ENCODE measurements at places on chromosomes 1 and 21.

GRCh38 chr1:17606826-17607440, 67.4 kb downstream of the ARHGEF10L start:
- DNase-seq: peak; percentile 55

DNA sequence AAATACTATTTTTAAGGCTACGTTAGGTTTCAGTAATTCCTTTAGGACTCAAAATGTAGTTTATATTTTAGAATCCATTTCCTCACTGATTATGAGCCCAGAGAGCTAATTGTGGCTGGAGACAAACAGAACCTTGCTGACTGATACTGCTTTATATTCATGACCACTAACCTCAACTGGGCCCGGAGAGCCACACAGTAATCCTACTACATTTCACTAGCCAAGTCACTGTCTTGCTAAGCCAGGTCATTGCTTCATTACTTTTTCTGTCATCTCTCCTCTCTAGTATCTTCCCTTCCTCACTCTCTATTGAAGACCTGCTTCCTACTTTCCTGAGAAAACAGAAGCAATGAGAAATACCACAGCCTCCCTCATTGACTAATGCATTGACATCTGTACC, 24.7 kb downstream of the IL23R start:
- DNase-seq: no peak

- no peak for DNase-seq
Observed at GRCh38 chr1:175191659-175192058, 917 bp downstream of the KIAA0040 start.

DNA sequence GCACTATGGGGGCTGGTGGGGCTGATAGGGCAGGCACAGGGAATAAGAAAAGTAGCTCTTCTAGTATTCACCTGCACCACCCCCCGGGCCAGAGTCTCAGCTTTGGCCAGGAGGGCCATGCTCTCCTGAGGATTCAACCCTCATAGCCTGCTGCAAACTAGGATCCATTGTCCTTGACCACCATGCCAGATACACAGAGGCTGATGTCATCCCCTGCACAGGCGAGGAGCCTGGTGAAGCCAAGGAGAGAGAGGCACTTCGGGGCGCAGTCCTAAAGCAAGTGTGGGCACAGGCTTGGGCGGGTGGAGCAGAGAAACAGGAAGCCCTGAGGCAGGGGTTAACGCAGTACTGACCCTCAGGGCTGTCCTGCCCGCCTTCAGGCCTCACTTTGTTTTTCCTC, 29.5 kb downstream of the TMEM53 start:
- DNase-seq: no peak

GRCh38 chr1:15411593-15412137, 2.0 kb downstream of the EFHD2 start:
- no peak for DNase-seq

- peak; percentile 53 for DNase-seq
Observed at GRCh38 chr21:26844258-26845065, 747 bp downstream of the ADAMTS1 start.

DNA sequence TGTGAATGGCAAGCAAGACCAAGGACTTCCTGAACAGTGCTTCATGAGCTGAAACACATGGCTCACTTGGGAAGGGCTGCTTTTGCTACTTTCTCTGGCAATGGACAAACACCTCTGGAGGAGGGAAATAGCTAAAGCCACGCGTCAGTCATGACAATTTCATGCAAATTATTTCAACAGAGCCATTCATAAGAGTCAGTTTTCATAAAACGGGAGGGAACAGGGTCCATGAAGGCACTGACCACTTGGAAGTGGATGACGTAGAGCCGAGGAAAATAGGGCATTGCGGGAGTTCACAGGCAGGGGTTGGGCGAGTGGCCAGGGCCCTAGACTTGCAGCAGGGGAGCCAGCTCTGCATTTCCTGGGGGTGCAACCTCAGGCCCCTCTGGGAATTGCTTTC, 43.9 kb downstream of the SDC3 start:
- DNase-seq: no peak

DNA sequence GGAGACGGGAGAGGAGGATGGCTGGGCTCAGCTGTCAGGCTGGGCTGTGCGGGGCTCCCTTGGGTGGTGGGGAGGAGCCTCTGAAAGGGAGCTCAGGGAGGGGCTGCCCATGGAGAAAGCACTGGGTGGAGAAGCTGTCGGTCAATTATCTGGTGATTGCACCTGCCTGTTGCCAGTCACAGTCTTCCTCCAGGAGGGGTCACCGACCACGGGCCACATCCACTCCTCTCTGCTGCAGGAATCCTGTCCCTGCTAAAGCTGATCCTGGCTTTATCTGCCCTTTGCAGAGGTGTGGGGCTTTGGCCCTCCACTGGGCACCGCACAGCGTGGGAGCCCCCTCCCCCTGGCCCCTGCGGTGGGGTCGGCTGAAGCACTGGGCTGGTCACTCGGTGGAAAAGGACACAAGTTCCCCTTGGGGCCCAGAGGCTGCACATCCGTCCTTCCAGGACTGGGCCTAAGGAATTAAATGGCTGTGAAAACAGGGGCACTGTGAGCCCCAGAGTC, 21.8 kb upstream of the COL18A1 start:
- no peak for DNase-seq

DNA sequence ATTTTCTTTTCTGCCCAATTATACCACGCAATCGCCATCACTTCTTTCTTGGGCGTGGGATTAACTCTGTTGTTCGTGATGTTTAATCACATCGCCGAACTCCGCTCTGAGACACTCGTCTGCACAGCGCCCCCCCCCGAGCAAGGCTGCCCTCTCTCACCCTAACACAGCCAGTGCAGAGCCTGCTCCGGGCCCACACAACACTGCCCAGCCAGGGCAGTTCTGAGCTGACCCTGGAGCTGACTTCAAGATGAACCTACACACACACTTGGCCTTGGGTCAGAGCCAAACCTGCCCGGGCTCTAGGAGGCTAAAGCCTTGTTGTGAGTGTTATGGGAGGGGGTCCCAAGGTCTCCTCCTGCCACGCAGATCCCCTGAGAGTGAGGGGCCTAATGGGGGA, 64.6 kb upstream of the LRP8 start:
- no peak for DNase-seq

- no peak for DNase-seq
Observed at GRCh38 chr1:233379869-233380438, 52.4 kb downstream of the MAP3K21 start.

DNA sequence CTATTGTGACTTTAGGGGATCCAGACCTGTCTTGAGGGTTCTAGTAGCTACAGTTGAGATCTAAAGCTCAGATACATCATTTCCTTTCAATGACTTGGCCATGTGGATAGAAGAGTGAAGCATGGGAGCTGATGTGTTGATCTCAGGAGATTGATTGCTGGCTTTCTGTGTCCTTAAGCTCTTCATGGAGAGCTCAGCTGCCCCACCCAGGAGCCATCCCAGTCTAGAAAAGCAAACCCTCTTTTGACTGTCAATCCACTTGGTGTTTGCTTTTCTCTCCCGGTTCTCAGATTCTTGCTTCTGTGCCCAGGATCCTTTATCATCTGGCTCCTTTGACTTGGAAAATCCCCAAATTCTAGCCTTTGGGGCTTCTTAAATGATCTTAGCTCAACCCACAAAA, 87.2 kb downstream of the ATP1A1 start:
- no peak for DNase-seq

DNA sequence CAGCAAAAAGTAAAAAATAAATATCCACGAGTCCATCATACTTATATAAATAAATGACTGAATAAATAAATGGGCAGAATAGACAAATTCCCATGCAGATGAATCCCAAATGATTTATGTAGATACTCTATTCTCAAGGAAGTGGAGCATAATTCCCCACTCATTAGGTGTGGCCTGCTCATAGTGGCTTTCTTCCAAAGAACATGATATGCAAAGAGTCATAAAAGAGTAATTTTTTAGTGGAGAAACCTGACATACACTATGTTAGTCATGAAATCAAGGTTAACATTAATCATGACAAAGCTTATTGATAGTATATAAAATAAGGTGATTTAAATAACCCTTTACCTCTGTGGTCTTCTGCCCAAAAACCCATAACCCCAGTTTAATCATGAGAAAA, 298.9 kb downstream of the DPYD start:
- peak; percentile 26 for DNase-seq

- DNase-seq: no peak
Observed at GRCh38 chr21:44612669-44613229, 870 bp downstream of the KRTAP10-8 start.

- DNase-seq: no peak
Observed at GRCh38 chr21:42006765-42007164, 3.4 kb downstream of the ZBTB21 start.

DNA sequence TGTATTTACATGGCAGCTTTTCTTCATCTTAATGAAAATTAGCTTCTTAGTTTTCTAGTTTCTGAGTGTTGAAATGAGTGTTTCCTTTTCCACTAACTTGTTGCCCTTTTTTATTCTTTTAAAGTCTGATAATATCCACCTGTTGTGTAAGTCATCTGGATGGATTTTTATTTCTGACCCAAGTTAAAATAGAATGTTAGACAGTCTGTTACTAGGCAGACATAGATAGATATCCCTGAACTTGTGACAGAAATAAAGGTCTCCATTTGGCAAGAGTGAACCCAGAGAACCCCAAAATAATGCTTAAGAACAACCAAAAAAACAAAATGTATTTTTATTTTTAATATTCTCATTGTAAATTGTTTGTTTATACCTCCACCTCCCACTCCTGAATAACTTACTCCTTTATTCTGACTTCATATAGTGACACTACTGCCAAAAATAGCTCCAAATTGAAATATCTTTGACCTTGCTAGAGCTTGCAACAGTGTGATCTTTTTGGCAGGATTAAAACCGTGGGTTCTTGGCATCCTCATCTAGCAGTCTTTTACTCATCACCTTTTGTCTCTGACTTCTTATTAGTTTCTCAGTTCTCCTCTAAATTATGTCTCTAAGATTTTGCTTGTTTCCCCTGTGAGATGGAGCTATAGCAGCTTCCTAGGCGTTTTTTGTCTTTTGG, 26.9 kb upstream of the SH3D21 start:
- peak; percentile 29 for DNase-seq

GRCh38 chr1:18353992-18354391, 126.7 kb upstream of the KLHDC7A start:
- no peak for DNase-seq

DNA sequence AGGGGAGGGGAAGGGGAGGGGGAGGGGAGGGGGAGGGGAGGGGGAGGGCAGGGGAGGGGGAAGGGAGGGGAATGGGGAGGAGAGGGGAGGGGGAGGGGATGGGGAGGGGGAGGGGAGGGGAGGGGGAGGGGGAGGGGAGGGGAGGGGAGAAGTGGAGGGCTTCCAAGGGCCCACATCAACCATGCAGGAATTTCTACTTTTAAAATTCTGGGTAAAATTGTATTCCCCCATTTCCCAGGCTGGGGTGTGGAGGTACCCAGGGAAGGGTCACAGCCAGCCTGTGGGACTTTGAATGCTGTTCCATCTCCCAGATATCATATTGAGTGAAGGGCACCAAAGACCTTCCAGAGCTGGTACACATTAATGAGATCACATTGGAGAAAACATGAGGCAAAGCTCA, 126.9 kb upstream of the ETS2 start:
- DNase-seq: no peak

DNA sequence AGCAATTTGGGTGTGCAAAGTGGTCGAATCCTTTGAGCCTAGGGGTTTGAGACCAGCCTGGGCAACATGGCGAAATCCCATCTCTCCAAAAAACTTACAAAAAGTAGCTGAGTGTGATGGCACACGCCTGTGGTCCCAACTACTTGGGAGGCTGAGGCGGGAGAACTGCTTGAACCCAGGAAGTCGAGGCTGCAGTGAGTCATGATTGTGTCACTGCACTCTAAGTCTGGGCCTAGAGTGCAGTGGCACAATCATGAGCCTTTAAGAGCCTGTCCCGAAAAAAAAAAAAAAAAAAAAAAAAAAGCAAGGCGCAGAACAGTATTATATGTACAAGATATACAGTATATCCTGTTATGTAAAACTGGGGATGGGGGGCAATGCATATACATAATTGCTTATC, 25.1 kb upstream of the HTR1D start:
- no peak for DNase-seq

DNA sequence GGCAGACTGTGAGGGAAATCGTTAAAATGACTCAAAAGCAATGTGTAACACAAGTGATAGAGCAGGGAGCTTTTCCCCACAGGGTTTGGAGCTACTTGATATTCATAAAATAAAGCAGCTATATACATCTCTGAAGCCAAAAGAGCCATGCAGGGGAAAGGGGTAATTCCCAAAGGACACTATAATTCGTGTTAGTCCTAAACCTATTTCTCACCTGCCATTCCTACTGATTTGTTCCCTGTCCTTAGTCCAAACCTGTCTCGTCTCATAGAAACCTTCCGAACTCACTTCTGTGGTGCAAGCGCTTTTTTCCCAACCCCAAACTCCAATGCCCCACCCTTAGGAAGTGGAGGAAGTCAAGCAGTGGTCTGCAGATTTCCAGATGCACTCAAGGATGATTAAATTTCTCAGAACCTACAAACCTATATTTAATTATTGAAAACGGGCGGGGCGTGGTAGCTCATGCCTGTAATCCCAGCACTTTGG, 946 bp upstream of the HNRNPR start:
- peak; percentile 29 for DNase-seq

DNA sequence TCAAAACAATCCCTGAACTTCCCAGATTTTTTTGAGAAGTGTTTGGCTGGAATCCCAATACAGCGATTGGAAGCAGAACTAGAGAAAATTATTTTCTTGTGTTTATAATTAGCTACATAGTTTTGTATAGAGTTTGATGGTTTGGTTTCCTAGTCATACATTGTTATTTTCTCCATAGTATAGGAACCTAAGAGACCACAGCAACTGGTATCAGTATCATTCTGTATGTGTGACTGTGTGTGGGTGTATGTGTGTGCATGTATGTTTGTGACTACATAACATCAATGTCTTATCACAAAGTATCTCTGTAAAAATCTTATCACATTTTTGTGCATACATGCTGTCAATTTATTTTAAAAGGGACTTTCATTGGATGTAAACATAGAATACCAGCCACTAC, 780.5 kb downstream of the MRPL39 start:
- no peak for DNase-seq

- DNase-seq: no peak
Observed at GRCh38 chr1:57013522-57013921, 47.7 kb upstream of the C8B start.

DNA sequence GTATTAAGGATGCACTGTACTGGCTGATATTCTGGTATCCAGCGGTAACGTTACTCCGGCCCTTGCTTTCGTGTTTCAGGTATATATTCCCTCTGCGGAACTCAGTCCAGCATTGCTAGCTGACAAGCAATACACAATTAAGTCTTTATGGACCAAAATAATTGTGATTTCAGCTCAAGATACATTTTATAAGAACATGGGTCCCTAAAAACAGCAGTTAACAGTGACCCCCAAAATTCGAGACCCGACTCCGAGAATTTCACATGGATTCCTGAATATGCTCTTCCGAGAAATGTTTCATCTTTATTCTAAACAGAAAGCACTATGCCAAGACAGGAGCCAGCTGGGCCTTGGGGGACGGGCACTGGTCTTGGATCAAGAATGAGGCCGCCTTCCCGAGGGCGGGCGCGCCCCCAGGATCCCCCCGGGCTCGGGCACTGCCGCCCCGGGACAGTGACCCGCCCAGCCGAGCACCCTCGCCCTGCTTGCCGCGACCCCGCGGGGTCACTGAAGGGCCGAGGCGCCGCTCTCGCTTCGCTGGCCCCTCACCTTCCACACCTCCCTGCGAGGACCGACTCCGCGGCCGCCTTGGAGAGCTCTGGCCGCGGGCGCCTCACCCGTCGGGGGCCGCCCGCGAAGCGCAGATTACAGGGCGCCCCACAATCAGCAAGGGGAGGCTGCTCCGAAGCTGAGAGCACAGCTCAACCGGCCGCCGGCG, 610 bp downstream of the SCYL3 start:
- DNase-seq: peak; percentile 23
